ENCODE measurements at places on chromosomes 6 and 20.

DNA sequence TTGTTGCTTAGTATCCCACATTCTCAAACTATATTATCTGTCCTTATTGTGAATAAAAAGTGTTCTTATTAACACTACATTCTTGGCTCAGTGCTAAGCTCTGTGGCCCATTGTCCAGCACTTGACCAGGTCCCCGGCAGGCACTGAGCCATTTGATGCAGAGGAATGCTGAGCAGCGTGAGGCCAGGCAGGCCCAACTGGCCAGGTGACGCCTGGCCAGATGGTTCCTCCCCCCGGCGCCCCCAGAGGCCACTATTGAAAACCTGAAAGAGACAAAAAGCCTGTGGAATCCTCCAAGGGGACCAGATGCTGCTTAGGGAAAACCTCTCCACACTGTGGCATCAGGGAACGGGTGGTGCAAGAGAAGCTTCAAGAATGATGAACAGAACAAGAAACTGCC lies 597.5 kb upstream of the JAG1 start:
- peak; percentile 16 for DNase-seq

- DNase-seq = no peak
These were observed 7.7 kb upstream of the MICB start for GRCh38 chr6:31490115-31490873.

DNA sequence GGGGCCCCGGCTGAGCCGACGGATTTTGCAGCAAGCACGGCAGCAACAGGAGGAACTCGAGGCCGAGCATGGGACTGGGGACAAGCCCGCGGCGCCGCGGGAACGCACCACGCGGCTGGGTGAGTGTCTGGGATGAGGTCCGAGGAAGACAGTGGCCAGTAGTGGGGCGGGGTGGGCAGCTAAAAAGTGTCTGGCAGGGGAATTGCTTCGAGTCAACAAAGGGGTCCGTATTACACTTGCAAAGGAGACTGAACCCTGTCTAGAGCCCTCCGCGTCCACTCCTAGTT lies 356 bp downstream of the BYSL start:
- no peak for DNase-seq

DNA sequence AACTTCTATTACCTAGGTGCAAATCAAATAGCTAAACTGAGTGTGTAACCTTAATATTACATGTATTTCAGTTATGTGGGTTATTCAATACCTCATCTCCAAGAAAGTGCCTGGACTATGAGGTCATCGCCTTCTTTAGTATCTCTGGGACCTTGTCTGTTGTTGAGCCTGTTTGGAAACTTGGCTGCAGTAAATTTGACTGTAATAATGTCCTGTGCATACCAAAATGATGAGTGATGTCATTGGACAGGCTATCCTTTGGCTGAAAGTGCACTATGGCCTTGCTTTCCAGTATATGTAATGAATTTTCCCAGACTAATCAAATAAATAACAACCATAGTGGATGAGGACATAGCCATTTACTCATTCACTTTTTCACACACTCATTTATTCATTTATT lies 455.1 kb downstream of the ADGRB3 start:
- DNase-seq = no peak

DNA sequence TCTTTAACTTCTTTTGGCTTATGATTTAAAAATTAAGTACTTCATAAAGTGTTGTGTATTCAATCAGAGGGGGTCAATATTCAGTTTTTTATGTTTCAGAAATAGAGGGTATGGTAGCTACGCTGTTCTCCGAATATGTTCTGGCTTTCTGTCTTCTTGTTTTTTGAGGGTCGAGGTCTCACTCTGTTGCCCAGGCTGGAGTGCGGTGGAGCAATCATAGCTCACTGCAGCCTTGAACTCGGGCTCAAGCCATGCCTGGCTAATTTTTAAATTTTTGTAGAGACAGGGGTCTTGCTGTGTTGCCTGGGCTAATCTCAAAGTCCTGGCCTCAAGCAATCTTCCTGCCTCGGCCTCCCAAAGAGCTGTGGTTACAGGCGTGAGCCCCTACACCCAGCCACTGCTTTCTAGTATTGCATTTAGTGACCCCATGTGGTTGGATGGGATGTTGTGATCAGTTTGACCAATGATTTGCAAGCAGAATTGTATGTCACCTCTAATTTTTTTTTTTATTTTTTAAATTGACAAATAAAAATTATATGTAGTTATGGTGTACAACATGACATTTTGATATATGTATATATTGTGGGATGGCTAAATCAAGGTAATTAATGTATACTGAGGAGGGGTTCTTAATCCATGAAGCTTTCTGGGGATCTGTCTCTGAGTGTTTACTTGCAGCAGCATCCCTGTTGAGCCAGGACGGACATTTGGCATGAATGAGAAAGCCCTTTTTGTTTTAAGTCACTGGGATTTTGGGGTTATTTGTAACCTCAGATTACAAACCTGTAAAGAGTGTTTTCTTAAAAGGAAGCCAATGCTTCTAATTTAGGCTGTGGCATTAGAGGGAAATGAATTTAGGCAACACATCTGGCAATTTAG lies 38.5 kb upstream of the DEK start:
- no peak for DNase-seq

DNA sequence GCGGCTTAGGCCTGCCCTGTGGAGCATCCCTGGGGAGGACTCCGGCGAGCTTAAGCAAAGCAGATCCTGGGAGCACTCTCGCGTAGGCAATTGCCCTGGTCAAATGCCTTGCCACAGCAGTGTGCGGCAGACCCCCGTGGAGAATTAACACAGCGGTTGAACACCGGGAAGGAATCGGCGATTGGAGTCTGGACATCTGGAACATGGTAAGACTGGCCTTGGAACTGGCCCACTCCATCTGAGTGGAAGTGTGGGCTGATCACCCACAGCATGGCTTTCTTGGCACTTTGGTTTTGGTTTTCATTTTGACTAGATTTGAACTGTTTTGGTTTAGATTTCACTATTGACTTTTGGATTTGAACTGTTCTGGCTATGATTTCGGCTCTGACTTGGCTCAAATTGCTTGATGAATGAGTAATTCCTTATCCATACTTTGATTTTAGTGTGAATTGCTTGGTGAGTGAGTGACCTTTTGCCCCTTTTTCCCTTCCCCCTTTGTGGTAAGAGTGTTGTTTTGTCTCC lies 300.7 kb downstream of the RNGTT start:
- no peak for DNase-seq

DNA sequence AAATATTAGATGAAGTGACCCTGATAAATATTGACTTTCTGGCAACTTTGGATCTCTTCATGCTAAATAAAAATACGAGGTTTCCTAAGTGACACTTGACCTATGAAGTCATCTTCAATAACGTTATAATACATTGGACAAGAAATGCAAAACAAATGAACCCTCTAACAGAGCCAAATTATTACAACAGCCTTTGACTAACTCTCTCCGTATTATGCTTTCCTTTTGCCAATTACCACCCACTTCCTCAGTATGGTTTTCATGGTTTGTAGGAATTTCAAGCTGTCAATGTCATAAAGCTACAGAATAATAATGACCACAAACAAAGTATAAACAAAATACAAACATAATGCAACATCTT lies 210.5 kb downstream of the MOXD1 start:
- DNase-seq = no peak

DNA sequence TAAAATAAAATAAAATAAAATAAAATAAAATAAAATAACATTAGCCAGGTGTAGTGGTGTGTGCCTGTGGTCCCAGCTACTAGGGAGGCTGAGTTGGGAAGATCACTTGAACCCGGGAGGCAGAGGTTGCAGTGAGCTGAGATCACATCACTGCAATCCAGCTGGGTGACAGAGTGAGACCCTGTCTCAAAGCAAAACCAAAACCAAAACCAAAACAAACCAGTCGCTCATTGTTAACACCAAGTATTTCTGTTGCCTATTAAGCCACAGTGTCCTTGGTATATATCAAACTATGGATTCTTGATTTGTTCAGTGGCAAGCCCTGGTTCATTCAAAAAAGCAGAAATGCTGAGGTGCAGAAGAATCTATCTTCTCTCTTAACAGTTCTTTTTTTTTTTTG lies 65.7 kb downstream of the PYGB start:
- DNase-seq = no peak

GRCh38 chr20:63125838-63126601 lies 89.9 kb downstream of the YTHDF1 start:
- DNase-seq = no peak

DNA sequence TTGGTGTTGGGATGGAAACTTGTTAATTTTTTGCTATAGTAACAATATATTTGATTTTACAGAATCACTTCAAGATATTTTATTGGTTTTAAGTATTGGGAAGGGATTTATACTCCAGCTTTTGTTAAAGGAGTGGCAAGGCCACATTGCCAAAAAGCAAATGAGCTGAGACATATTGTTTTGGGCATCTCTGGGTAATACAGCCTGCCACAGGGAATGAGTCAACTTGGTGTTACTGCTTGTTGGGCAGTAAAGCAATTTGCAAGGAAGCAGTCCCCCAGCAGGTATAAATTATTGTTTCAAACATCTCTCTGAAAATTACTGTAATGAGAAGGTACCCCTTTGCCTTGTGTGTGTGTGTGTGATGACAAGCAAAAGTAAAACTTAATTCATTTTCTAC lies 868.3 kb upstream of the FLRT3 start:
- no peak for DNase-seq

DNA sequence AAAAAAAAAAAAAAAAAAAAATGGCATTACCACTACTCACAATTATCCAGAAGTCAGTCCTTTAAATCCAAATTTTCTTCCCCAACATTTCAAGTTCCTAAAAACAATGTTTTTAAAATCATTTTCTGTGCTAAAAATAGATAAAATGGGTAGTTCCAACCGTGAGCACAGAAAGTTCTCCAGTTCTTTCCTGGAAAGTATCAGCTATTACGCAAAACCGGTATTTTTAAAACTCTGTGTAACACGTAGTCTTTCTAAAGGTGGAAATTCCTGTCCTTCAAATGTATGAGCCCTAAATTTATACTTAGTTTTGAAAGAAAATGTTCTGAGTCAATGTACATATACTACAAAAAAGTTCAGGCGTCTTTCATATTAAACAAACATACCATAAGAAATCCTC lies 83.5 kb upstream of the SCAF8 start:
- no peak for DNase-seq

- DNase-seq = no peak
These were observed 2.1 kb downstream of the SLC12A5 start for GRCh38 chr20:46031014-46031569.

DNA sequence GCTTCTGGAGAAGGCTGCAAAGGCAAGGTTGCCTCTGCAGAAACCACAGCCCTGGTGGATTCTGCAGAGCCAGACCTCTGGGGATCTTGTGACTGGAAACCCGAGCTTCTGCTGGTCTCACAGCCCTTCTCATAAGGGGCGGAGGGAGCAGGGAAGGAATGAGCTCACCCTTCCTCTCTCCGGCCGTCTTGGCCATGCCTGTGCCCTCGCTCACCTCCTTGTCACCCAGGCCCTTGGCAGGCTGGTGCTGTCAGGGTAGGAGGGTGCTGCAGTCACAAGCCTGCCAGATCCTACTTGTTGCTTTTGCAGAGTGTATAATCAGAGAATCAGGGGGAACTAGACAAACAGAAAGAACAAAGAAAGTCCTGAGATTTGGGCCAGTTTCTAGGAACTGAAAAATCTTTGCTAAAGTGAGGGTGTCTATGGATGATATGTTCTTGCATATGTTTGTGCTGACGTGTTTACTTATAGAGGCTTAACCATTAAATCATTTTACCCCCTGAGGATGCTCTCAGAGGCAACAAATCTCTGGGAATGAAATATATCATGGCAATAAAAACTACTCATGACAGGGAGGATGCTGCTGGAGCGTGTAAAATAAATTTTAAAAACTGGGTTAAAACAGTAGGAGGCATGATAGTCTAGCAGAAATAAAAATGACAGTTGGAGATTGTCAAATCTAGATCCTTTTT lies 244.9 kb upstream of the SOX4 start:
- DNase-seq = no peak

GRCh38 chr6:25788305-25788922 lies 33.9 kb downstream of the SLC17A4 start:
- peak; percentile 50 for DNase-seq

GRCh38 chr20:47300071-47300470 lies 56.4 kb downstream of the ZMYND8 start:
- DNase-seq = no peak

DNA sequence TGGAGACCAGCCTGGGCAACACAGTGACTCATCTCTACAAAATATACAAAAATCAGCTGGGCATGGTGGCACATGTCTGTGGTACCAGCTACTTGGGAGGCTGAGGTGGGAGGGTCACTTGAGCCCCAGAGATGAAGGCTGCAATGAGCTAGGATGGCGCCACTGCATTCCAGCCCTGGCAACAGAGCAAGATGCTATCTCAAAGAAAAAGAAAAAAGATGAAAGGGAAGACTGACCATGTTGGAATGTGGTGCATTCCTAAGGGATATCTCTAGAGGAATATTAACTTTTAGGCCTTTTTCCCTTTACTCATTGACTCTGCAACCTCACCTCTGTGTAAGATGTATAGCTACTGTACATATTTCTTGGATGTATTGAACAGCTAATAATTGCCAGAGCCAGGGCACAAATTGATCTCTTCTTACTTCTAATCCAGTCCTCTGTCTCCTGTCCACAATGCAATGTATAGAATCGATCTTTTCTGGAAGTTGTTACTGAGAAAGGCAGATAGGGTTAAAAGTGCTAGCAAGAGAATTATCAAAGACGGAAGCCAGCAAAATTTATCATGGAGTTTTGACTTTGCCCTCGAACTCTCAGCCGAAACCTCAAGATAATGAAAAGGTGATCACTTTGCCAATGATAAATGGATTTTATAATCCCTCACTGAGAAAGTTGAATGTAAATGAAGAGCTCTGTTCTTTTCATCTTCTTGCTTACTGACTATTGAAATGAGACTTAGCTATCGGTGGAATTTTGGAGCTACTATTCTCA lies 46.3 kb downstream of the GCNT2 start:
- no peak for DNase-seq

- no peak for DNase-seq
These were observed 13.5 kb downstream of the TMEM170B start for GRCh38 chr6:11551053-11551452.

DNA sequence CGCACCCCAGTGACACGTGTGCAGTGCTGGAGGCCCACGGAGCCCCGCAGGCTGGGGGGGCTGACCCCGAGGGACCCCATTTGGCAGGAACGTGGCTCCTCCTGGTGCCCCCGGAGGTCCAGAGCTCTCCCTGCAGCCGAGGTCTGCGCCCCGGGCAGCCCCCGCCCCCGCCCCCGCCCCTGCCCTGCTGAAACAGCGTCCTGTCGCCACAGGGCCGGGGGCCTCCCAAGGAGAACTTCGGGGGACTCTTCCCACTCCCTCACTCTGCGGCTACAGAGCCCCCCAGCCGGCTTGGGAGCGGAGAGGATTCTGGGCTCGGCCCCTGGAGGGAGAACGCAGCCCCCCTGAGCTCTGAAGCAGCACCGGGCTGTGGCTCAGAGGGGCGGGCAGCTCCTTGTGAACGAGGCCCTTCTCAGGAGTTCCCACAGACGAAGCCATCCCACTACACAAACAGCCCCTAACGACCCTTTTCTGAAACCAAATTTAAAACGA lies 115.2 kb downstream of the DLL1 start:
- no peak for DNase-seq

- DNase-seq = no peak
These were observed 7.1 kb downstream of the PRIM2 start for GRCh38 chr6:57324538-57324937.

DNA sequence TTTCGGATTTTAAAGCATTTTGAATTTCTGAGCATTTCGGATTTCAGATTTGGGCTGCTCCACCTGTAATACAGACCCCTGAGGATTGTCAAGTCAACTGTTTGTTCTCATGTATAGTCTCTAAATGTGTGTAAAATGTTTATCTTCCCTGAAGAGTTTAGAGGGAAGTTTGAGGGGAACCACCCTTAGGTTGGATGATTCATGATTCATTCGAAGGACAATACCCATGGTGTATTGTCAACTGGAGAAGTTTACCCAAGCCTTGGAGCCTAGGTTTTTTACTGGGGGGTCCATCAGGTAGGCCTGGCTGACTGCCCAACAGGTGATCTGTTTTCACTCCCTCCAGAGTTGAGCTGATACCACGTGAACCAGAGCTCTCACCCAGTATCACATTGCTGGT lies 18.9 kb downstream of the GSTA4 start:
- DNase-seq = no peak
